ENCODE measurements at places on chromosomes 12 and 14. TPM values are rescaled to one million over a fixed set of nuclear protein-coding genes. Genes with fewer than 3 reads are reported as not detected.

C1R gene
- 33.6 TPM for polyA plus RNA-seq

POTEG gene
- polyA plus RNA-seq, result not detected

DNA sequence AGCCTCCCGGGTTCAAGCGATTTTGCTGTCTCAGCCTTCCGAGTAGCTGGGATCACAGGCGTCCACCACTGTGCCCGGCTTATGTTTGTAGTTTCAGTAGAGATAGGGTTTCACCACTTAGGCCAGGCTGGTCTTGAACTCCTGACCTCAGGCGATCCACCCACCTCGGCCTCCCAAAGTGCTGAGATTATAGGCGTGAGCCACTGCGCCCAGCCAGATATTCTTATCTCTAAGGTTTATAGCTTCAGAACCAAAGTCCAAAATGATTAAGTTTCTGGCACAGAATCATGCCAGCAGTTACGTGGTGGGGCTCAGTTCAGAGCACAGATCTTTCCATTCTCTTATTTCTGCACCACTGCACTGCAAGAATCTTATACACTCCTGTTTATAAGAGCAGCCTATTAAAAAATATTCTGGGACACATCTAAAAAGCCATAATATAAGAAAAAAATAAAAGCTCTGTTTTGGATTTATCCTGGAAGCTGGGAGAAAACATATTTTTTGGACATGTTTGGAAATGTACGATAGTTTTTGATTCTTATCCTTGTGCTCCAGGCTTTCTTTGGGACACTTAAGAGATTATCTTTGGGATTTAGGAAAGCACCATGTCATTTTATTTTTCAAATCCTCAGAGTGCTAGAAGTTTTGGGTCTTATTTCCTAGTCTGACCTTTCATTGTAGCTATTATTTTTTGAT lies 129.6 kb downstream of the LMNTD1 start:
- DNase-seq, result no peak

DNA sequence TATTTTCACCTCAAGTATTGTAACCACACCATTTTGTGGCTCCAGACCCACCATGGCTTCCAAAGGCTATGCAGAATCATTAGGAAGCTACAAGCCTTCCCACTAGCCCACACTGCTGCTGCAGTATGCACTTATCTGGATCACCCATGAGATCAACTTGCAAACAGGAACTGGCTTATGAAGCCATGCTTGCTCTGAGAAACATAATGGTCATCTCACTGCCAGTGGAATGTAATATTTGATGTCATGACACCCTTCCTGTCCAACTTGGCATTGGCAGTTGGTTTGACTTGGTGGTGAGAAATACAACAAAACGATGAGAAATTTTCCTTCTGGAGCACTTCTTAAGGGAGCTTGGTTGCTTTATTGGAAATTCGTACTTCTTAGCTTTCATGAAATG lies 69.3 kb upstream of the FRMD6 start:
- no peak for DNase-seq

DNA sequence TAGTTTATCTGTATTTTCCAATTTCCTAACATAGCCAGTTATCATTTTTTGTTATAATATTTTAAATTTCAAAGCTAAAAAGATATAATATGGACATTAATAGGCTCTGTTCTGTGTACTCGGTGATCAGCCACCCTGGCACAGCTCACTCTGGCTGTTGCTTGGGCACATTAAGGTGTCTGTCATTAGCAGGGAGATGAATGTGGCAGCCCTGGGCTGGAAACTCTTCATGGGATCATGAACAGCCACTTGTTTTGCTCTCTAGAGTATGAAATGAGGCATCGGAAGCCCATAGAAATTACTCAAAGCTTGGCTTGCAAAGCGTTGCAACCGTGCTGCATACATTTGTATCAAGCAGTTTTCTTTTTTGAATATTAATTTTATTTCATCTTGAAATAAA lies 233.2 kb downstream of the DACT1 start:
- DNase-seq, result no peak
